ENCODE measurements at places on chromosomes 11 and 22. TPM values are rescaled to one million over a fixed set of nuclear protein-coding genes. Genes with fewer than 3 reads are reported as not detected.

The POU2AF1 gene
- total RNA-seq, result 33.0 TPM

- H3K4me3 ChIP-seq, result no peak overlapping the region
- H3K27ac ChIP-seq, result no peak overlapping the region
- H3K4me1 ChIP-seq, result peaks cover 5% of the 10 kb centered on the region
- no peaks in the 10 kb centered on the region for H3K27me3 ChIP-seq
Measured at GRCh38 chr22:50027639-50028537, 15.3 kb upstream of the IL17REL start.

The IL18 gene
- total RNA-seq, result 45.4 TPM

The SLCO2B1 gene
- total RNA-seq, result 297 TPM

The PRDM11 gene
- total RNA-seq, result 7.1 TPM

DNA sequence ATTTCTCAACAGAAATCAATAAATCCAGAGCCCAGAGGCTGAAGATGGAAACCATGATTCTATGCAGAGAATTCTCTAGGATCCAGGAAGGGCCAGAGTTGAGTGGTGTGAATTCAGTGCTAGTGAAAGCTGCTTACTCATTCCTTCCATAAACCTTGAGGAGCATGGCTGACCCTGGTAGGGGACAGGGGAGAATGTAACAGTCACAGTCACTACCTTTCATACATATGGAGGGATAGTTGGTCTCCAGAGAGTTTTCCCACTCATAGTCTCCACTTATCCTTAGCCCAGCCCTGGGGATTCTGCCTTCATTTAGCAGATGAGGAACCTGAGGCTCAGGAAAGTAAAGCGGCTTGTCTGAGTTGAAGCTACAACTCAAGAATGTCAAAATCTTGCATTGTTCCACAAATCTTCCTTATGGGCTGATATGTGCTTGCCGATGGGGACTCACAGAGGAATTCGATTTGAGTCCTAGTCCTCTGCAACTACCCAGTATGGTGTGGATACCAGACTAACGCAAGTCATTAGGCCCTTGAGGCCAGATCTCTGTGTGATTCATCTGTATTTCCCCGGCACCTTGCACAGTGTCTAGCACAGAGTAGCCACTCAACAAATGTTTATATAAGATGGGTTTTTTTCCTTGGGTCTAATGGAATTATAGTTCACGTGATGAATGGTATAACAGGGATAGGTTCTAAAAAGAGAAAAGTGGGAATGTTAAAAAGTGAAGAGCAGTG lies 3.7 kb upstream of the ANAPC15 start:
- no peak overlapping the region for H3K4me3 ChIP-seq
- peaks cover 3% of the 10 kb centered on the region for H3K4me1 ChIP-seq
- H3K27ac ChIP-seq, result no peak overlapping the region
- no peak for DNase-seq

GRCh38 chr22:36201630-36202319 lies at the start of gene APOL4:
APOL4 (minus strand) TSS chr22:36201809; CDS start chr22:36201734, 75 bp downstream.
- no peaks in the 10 kb centered on the region for H3K27me3 ChIP-seq
- H3K4me3 ChIP-seq, result no peak within 1 kb of the TSS
- DNase-seq, result no peak
- H3K4me1 ChIP-seq, result no peaks in the 10 kb centered on the region
- no peaks in the 10 kb centered on the region for H3K36me3 ChIP-seq

GRCh38 chr11:20458905-20459632 lies 71.6 kb downstream of the PRMT3 start:
- H3K27ac ChIP-seq, result no peak overlapping the region
- H3K4me3 ChIP-seq, result no peak overlapping the region
- DNase-seq, result no peak

The MCHR1 gene
- total RNA-seq, result not detected

GRCh38 chr11:110077346-110077745 lies 15.8 kb upstream of the ZC3H12C start:
- H3K4me1 ChIP-seq, result no peaks in the 10 kb centered on the region
- no peak for DNase-seq
- no peaks in the 10 kb centered on the region for H3K27me3 ChIP-seq
- H3K4me3 ChIP-seq, result no peak overlapping the region
- no peak overlapping the region for H3K27ac ChIP-seq
- no peaks in the 10 kb centered on the region for H3K36me3 ChIP-seq

DNA sequence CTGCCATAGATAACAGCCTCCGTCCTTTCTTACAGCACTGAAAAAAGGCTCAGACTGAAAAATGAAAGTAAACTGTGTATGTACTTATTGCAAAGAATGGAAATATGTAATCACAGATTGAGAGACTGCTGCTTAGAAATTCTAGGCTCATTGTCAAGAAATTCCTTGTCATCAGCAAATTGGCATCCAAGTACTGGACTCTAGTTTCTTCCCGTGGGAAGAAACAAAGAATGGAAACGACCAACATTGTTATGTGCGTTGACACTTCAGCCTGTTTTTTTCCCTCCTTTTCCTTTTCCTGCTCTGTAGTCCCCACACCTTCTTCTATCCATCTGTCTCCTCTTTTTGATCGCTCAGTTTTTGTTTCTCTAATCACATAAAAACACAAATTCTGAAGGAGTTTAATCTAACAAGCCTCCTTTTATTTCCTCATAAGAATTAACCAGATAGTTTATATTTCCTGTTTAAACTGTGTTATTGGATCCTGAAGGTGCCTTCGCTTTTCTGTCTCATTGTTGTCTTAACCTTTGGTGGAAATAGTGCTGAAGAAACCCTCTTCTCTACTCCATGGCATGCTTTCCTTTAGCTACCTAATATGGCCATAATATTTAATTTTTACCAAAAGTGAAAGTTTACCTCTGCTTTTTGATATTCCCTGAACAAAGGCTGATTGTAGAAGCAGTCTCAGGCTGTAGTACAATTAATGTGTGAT lies 20.0 kb upstream of the CASP12 start:
- H3K4me1 ChIP-seq, result no peaks in the 10 kb centered on the region
- DNase-seq, result no peak
- H3K4me3 ChIP-seq, result peak overlapping the region; percentile 34
- H3K27ac ChIP-seq, result peak overlapping the region; percentile 78
- H3K36me3 ChIP-seq, result no peaks in the 10 kb centered on the region

The MUC5AC gene
- not detected for total RNA-seq

DNA sequence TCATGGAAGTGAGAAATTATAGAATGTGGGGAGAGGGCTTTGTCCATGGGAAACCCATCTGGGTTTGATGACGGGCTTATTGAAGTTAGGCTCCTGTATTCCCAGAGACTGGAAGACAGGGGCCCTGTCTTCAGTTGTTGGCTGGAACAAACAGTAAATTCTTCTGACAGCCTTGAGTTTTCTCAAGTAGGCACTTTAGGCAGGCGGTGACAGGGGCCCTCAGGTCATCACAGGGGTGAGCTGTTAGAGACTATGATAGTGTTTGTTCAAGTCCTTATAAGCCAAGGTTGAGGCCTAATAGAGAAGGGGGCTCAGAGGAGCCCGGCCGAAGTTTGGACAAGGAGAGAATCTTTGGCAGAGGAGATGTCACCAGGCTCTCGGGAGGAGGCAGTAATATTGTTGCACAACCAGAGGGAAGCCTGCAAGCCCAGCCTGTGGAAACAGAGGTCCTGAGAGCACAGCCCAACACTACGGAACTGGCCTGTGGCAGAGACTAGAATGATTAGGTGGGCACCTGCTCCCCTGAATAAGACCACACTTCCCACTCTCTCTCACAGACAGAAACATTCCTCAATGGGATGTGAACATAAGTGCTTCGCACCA lies 20.2 kb upstream of the IL17RA start:
- H3K36me3 ChIP-seq, result no peaks in the 10 kb centered on the region
- peak; percentile 23 for DNase-seq

DNA sequence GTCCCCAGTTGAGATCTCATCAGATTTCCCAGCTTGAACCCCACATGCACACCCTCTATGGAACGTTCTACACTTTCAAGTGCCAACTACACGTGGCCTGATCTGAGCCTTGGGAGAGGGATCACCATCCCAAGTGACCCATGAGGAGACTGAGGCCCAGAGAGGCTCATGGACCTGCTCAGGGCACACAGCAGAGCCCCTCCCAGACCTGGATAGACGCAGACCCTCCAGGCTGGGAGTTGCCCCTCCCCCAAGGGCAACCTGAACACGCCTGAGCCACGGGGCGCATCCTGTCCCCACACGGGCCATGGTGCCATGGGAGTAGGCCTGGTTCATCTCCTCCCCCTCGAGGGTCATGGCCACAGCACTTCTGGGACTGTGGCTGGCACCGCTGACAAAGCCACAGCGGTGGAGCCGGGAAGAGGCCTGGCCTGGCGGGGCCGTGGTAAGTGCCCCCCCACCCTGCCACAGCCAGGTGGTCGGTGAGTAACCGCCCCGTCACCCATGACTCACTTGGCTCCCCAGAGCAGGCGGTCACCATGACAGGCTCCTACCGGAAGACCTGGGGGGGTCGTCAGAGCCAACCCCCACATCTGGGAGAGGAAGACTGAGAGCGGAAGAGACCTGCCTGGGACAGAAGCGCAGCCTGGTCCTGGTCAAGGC lies 8.1 kb downstream of the WNT7B start:
- no peaks in the 10 kb centered on the region for H3K36me3 ChIP-seq
- no peak for DNase-seq
- no peaks in the 10 kb centered on the region for H3K4me1 ChIP-seq
- H3K27ac ChIP-seq, result no peak overlapping the region
- H3K4me3 ChIP-seq, result no peak overlapping the region
- H3K27me3 ChIP-seq, result no peaks in the 10 kb centered on the region

The IFITM1 gene
- 141 TPM for total RNA-seq

DNA sequence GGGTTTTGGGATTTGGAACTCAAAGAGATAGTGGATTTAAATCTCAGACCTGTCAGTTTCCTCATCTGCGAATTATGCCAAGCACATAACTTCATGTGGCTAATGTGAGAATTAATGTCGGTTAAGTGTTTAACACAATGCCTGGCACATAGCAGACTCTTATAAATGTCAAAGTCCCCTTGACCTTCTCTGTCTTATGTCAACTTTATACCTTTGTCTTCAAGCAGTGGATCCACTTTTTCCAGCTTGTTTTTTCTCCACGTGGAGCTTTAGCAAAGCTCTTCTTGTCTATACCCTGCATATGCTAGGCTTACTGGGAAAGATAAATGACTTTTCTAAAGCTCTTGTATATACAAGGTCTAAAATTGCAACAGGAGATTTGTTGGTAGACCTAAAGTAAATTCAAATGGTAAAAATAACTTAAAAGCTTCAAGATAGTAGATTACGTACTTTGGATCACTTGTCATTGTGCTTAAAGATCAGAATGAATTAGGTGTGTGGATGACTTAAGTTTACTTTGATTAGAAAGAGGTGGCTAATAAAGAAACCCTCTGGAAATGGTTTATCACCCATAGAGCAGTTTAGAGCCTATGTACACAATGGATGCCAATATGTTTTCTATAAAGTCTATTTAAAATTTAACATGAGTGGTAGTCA lies 318.3 kb upstream of the SORL1-AS1 start:
- no peaks in the 10 kb centered on the region for H3K4me1 ChIP-seq
- no peaks in the 10 kb centered on the region for H3K27me3 ChIP-seq
- no peaks in the 10 kb centered on the region for H3K36me3 ChIP-seq
- no peak for DNase-seq
- H3K4me3 ChIP-seq, result no peak overlapping the region

The TRPC6 gene
- total RNA-seq, result 31.4 TPM

The PAX6 gene
- 5.1 TPM for total RNA-seq

- H3K4me3 ChIP-seq, result no peak overlapping the region
- no peaks in the 10 kb centered on the region for H3K27me3 ChIP-seq
- no peak overlapping the region for H3K27ac ChIP-seq
- no peaks in the 10 kb centered on the region for H3K4me1 ChIP-seq
- no peaks in the 10 kb centered on the region for H3K36me3 ChIP-seq
Measured at GRCh38 chr11:129443276-129443675, 67.6 kb downstream of the BARX2 start.

GRCh38 chr22:47193606-47194329 lies 431.3 kb downstream of the TBC1D22A start:
- H3K27me3 ChIP-seq, result no peaks in the 10 kb centered on the region
- no peaks in the 10 kb centered on the region for H3K36me3 ChIP-seq
- H3K4me3 ChIP-seq, result no peak overlapping the region
- no peak overlapping the region for H3K27ac ChIP-seq
- no peak for DNase-seq

DNA sequence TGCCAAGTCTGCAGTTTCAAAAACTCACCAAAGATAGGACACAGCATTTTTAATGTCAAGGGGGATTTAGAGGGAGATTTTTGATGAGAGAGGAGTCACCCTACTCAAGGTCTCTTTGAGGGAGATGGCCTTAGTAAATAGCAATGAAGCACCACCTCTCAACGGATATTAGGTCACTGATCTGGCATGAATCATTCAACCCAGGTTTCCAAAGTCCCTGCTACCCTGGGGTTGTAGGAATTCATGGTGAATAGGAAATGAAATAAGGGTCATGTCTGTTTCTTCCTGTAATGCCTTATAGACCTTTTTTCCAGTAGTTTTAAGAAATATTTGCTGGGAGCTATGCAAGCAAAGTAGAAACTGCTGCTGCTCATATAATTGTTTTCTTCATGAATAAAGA lies 2154.9 kb downstream of the LRRC4C start:
- no peak for DNase-seq
- no peaks in the 10 kb centered on the region for H3K27me3 ChIP-seq
- H3K4me3 ChIP-seq, result no peak overlapping the region
- H3K4me1 ChIP-seq, result no peaks in the 10 kb centered on the region
- H3K36me3 ChIP-seq, result no peaks in the 10 kb centered on the region

DNA sequence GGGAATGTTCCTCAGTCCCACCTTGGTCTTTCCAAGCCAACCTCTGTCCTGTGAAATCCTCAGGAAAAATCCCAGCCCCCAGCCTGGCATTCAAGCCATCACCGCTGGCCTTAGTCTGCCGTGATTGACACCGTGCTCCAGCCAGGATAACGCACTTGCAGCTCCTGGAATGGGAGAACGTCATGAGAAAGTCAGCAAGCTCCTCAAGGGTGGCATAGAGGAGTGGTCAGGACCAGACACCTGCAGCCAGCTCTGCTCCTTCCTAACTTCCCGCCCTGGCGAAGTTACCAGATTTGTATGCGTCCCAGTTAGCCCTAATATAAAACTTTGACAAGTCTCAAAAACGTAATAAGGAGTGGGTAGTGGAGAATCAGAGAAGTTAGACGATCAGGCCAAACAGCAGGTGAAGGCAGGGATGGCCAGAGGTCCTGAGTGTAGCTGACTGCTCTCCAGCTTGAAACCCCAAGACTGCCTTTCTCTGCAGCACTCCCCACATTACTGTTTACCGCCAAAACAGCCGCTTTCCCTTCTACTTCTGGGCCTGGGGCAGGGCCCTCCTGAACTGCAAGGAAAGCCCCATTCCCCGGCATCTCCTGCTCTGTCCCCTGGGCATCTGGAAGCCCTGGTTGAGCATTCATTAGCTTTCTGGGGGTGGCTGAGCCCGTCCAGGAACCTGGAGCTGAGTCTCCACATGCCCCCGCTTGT lies 1.3 kb upstream of the DKK3 start:
- H3K27ac ChIP-seq, result no peak overlapping the region
- H3K4me3 ChIP-seq, result no peak overlapping the region
- no peak for DNase-seq
- H3K36me3 ChIP-seq, result no peaks in the 10 kb centered on the region
- H3K27me3 ChIP-seq, result no peaks in the 10 kb centered on the region
- peaks cover 6% of the 10 kb centered on the region for H3K4me1 ChIP-seq

Data from Peyer's patch (tissue), 4 donors.